Activated CD8-positive, alpha-beta memory T cell treated with anti-CD3 and anti-CD28 coated beads for 1 hour (primary cell): ENCODE measurements at places on chromosomes 3 and 15.
A peak's percentile ranks its signal among the peaks of the same experiment; 100 is the strongest.

GRCh38 chr15:38374029-38374428 lies 79.9 kb upstream of the FAM98B start:
- no peak for DNase-seq

DNA sequence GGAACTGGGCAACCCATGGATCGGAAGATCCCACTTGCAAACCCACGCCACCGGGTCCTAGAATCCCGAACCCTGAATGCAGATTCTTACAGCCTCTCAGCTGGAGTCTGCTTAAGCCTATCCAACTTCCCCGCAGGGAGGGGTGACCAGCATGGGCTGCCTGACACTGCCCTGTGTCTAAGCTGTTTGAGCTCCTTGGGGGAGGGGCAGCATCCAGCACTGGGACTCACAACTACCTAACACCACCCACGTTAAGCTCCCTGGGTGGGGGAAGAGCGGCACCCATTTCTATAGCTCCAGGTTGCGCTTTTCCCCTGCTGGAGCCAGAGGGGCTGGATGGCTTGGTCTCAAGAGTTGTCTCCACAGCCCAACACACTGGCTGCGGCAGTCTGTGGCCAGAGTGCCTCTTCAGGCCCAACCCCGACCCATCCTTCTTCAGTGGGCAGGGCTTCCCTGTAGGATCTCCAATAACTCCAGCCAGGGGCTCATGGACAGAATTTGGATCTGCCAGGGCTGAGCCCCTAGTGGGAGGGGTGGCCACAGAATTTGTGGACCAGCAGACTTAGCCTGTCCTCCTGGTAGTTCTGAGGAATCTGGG lies 649.2 kb downstream of the TUSC7 start:
- DNase-seq, result no peak

DNA sequence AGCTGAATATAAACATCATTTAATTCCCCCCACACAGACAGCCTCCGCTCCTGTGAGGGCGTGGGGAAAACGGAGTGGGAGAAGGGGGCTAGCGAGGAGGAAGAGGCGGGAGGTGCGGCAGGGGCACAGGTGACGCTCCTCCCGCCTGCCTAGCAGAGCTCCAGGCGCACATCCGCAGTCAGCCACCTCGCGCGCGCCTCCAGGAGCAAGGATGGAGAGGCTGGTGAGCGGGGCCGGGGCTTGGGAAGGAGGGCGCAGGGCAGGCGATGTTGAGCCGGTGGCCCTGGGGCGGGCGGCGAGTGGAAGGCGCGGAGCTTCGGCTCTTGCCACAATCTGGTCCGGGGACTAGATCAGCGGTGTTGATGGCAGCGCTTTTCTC lies at the start of gene CD200:
Gene CD200 (plus strand): TSS at position 155 of the 379 bp plus-strand sequence. CDS start 57 bp downstream, at position 212.
- DNase-seq, result peak; percentile 14

- DNase-seq, result no peak
Observed at GRCh38 chr3:109125902-109126301, 8.0 kb upstream of the MORC1 start.

GRCh38 chr15:45320581-45321205 lies 57.7 kb downstream of the GATM start:
- no peak for DNase-seq

DNA sequence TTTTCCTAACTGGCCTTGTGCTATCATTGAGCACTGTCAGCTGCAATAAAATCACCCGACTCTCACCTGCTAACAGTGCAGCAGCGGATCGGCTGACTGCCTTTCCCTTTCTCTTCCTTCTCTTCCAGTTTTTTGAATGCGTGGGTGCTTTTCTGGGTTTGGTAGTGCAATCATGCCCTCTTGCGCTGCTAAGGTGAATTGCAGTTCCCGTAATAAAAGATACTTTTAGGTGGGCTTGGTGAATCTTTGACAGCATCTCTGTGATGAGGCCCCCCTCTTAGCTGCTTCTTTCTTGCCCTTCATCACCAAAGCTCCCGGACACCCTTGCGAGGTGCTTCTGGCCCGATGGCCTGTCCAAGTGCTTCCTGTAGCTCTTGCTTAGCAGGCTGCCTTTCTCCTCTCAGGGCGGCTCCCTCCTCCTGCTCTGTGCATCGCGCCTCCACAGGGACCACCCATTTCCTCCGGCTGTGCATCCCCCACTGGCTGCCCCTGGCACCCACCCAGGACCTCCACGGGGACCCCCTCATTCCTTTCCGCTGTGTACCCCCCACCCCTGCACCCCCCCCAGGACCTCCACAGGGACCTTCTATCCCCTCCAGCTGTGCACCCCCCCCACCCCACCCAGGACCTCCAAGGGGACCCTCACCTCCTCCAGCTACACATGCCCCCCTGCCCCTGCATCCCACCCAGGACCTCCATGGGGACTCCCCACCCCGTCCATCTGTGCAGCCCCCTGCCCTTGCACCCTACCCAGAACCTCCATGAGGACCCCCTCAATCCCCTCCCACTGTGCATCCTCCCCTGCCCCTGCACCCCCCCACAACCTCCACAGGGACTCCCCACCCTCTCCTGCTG lies 50.8 kb upstream of the RPL32 start:
- DNase-seq, result no peak

DNA sequence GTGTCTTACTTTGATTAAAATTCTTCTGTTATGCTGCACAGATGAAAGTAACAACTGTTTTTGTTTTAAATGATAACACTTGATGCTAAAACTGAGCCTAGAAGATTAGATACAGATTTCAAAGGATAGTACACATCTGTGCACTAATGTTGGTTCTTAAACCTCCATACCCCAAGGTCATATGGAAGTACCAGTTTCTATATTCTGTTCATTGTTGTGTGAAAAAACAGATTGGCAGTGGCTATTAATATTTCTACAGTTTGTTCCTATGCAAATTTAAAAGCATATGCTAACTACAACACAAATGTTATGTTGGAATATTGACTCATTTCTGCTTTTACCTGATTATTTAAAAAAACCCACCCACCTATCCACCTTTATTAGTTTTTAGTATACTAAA lies 32.0 kb upstream of the GBE1 start:
- no peak for DNase-seq

GRCh38 chr3:79086514-79086913 lies 681.3 kb downstream of the ROBO1 start:
- DNase-seq, result no peak

DNA sequence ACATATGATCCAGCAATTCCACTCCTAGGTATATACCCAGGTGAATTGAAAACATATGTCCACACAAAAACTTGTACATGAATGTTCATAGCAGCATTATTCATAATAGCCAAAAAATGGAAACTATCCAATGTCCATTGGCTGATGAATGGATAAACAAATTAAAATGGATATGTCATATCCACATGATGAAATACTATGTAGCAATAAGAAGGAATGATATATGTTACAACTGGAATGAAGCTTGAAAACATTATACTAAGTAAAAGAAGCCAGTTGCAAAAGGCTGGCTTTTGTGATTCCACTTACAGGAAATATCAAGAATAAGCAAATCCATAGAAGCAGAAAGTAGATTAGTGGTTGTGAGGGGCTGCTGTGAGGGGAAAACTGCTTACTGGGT lies 33.7 kb downstream of the BNC1 start:
- no peak for DNase-seq

- no peak for DNase-seq
Observed at GRCh38 chr3:48962939-48963338, 27.1 kb upstream of the P4HTM start.

GRCh38 chr3:162391301-162391700 lies 894.7 kb downstream of the OTOL1 start:
- DNase-seq, result no peak
